ENCODE measurements at places on chromosomes 2 and 18.

DNA sequence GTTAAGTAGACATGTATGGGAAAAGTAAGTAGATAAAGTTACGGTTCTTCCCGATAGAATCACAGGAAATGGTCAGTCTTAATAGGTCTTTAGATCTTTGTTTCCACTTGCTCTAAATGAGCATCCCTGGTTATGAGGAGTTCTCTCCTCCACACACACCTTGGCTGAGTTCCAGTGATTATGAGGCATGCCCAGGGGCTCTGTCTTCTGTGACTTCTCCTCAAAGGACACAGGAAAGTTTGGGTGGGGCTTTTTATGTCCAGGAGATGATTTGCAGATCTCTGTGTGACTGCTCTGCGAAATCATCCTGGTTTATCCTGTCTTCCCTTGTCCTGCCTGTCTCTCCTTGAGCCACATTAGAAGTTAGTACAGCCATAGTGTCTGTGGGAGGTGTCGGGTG lies 83.9 kb upstream of the EML6 start:
- no peak for DNase-seq

- DNase-seq: no peak
These were observed 17.4 kb downstream of the DYNC2LI1 start for GRCh38 chr2:43791035-43791765.

DNA sequence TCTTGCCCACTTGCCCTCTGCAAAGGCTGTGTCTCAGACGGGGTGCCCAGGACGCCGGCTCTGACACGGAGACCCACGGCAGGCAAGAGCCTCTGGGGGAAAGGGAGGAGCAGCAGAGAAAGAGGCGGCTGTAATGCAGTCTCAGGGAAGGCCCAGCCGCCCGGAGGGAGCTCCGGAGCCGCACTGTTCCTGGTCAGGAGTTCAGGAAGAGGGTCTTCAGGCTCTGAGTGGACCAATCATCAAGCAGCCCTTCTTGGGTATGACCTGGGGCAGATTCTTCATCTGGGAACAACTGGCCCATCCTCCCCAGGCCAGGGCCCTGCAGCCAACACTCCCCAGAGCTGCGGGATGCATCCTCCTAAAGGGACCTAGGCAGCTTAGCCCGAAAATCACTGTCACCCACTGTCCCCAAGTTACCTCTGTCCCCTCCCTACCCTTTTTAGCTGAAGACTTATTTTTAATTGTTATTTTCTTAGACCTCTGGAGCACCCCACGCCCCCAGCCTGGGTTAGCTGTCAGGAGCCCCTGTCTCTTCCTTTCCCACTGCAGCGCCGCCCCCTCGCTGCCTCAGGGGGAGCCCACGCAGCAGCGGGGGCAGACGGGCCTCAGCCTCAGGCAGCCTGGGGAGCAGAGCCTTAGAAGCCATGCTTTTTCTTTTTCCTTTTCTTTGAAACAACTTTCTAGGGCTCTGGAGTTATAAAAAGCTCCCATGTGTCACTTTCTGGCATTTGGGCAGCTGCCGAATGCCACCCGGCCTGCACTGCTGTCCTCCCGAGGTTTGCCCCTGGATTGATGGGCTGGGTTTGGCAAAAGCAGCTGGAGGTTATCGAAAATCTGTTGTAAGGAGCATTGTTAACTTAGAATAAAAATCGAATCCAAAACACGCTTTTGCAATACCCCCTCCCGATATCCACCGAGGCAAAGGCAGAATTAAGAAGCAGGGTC lies 644 bp upstream of the NEU2 start:
- DNase-seq: no peak

GRCh38 chr2:228699400-228699799 lies 517.9 kb upstream of the SPHKAP start:
- no peak for DNase-seq

GRCh38 chr2:190804182-190804795 lies 76.3 kb upstream of the GLS start:
- DNase-seq: no peak

- no peak for DNase-seq
These were observed 36.6 kb upstream of the PPP1R1C start for GRCh38 chr2:181949047-181949446.

DNA sequence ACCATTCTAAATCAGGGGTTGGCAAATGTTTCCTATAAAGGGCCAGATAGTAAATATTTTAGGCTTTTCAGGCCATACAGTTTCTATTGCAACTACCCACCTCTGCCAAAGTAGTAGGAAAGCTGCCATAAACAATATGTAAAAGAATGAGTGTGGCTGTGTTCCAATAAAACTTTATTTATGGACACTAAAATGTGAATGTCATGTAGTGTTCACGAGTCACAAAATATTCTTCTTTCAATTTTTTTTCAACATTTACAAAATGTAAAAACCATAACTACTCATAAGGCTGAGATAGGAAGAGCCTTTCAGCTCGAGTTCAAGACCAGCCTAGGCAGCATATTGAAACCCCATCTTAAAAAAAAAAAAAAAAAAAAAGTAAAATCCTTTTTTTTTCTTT lies 13.4 kb downstream of the KCNG3 start:
- no peak for DNase-seq

Measured in stimulated activated CD8-positive, alpha-beta memory T cell treated with anti-CD3 and anti-CD28 coated beads, Interleukin-7, amount 100 ng/mL, for 1 hour (primary cell).